IPS DF 6.9 (cell line): ENCODE measurements at places on chromosomes 1 and 21.

- no peak for DNase-seq
Observed at GRCh38 chr1:33494929-33495328, 22.5 kb downstream of the ZSCAN20 start.

GRCh38 chr1:160131803-160132565 is 16.4 kb downstream of the ATP1A2 start:
- DNase-seq, result no peak

DNA sequence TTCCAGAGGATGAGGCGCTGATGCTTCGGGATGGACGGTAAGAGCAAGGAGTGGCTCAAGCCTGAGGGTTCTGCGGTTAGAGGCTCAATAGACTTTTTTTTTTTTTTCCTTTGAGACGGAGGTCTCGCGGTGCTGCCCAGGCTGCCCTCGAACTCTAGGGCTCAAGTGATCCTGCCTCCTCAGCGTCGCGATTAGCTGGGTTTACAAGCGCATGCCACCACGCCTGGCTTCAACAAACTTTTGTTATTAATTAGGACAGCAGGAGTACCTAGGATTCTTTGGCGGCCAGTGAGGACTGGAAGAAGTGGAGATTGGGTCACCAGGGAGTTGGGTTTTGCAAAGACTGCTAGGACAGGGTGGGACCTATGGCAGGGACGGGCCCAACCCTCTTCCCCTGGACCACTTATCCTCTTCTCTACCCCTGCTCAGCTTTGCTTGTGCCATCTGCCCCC is 587 bp downstream of the SCNM1 start:
- DNase-seq, result no peak

DNA sequence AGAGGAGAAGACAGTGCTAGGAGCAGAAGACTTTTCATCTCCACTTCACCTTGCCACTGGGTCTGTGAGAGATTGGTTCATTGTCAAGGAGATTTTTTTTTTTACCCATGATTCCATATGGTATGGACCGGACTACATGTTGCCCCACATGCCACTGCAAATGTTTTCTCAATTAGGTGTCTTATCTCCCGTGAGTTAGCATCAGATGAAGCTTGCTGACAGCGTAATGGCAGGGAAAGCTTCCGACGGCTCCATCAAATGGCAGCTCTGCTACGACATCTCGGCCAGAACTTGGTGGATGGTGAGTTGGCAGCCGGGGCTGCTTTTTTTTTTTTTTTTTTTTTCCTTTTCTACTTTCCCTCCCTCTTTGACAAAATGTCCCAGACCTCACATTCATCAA is 217.2 kb upstream of the NFIA start:
- DNase-seq, result no peak

- no peak for DNase-seq
Observed at GRCh38 chr1:164608651-164609057, 49.7 kb downstream of the PBX1 start.

- no peak for DNase-seq
Observed at GRCh38 chr1:11301601-11302000, 28.6 kb downstream of the UBIAD1 start.

DNA sequence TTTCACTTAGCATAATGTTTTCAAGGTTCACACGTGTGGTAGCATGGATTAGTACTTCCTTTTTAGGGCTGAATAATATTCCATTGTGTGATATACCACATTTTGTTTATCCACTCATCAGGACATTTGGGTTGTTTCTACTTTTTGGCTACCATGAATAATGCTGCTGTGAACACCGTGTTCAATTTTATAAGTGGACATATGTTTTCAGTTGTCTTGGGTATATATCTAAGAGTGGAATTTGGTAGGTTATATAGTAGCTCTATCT is 3.8 kb downstream of the IL22RA1 start:
- DNase-seq, result no peak

- DNase-seq, result no peak
Observed at GRCh38 chr1:198499588-198499987, 40.9 kb downstream of the ATP6V1G3 start.
